Stimulated activated CD8-positive, alpha-beta memory T cell treated with anti-CD3 and anti-CD28 coated beads, Interleukin-2, amount 100 ng/mL, for 48 hours (primary cell): ENCODE measurements at places on chromosomes 5 and 9.

DNA sequence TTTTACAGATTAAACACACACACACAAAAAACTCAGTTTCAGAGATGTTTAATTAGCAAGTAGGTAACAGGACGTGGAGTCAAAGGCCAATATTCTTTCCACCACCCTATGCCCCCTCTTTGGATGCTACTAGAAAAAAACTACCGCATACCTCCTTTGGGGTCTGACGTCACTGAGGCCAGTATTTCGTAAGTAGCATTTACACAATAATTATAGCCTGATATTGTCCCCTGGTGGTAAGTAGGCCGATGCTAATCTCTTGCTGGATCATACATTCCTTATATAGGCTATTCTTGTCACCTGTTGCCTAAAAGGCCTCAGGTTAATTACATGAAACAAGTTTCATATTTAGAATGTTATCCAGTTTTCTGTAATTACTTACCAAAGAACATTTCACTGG is 21.0 kb upstream of the SMARCA2 start:
- DNase-seq, result no peak

DNA sequence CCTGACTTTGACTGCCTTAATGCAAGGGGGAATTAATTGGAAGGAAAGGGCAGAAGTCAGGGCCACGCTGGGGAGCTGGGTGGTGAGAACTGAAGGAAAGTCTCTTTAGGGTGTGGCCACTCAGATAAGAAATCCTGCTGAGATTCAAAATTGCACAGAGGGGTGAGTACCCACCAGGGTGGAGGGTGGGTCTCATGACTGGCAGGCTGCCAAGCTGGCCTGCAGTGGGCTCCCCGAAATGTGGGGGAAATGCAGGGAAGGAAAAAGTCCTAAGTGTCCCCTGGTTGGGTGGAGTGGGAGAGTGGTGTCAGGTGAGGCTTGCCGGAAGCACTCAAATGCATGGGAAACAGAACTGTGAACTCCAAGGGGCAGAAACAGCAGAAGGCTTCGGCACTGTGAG is 24.1 kb downstream of the TSPAN17 start:
- DNase-seq, result no peak

- DNase-seq, result no peak
Measured at GRCh38 chr5:140312067-140312790, 9.3 kb upstream of the PFDN1 start.

GRCh38 chr5:146238973-146239372 is 35.6 kb downstream of the RBM27 start:
- DNase-seq, result no peak

- no peak for DNase-seq
Measured at GRCh38 chr9:728535-728934, 113.0 kb upstream of the DMRT1 start.

DNA sequence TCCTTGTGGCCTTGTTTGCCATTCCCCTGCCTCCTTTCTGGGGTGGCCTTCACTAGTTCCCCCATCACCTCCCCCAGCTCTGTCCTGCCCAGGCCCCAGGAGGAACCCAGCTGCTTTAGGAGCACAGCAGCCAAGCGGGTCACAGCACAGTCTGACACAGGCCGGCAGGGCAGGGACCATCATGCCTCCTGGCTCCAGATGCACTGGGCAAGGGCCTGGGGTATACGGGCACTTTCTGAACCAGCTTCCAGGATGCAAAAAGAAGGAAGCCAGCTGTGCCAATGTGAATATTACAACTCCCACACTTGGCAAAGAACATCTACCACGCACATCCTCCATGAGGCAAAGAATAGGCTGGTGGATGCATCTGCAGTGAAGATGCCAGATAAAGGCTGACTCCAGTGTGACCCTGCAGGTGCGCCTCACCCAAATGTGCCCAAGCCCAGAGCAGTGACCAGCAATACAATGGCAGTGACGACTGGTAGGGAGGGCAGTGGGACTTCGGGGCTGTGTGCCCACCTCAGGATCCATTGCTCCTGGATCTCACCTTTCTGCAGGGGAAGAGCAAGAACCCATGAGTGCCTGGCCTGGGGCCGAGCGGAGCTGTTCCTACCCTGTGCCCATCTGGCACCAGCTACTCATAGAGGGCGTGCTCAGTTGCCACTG is 6.3 kb upstream of the IL3 start:
- DNase-seq, result no peak

- no peak for DNase-seq
Measured at GRCh38 chr5:175829813-175830585, 41.4 kb upstream of the CPLX2 start.

DNA sequence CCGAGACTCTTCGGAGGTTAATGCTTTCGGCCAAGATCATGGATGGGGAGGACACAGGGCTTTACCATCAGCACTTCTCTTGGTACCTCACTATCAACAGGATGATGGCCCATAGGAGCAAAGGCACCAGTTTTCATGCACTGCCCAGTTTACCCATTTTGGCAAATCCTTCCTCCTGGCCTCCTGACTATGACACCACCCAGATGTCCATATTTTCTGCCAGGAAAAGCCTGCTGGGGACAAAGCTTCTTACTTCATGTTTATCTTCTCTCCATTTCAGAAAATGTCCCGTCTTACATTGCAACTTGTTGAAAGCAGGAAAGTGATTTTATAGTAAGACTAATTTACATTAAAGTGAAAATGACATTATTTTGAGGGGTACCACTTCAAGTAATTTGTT is 61.4 kb upstream of the GAS1 start:
- DNase-seq, result no peak

DNA sequence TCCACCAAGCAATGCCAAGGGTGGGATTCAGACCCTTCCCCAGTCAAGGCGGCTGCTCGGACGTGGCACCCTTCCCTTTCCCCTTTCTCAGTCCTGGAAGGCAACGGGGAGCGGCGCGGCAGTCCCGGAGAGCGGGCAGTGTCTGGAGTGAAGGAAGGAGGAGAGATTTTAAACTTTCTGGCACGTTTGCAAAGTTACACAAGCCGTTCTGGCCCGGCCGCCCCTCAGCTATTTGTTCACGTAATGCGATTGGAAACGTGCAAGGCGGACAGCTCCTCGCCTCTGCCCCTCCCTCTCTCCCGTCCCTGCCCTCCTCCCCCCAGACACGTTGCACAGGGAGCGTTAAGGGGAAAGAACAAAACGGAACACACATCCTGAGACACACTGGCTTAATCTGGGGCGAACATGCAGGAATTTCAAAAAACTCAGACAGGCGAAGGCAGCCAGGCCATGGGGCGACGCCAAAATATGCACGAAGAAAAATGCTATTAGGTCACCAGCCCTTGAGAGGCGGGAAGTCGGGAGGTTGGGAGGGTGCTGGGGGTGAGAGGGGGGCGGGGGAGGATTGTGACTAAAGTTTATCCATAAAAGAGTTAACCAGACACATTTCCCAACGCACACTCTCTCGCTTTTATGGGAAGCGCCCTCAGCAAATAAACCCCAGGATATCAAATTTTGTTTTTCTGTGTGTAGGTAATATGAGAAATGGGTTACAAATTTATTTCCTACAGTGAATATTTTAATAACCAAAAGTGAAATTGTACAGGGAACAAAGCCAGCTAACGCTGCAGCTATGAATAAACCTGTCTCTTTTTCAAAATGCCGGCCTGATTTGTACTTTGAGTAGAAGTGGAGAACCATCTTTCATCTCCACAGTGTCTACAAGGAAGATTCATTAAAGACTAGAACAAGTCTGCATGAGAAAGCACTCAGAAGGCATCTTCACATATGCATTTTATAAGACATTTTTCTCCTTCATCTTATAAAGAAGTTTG is at the start of gene LOX:
LOX (minus strand) TSS at position 144 of the 995 bp plus-strand sequence. CDS start 274 bp downstream, outside the sequence.
- no peak for DNase-seq

DNA sequence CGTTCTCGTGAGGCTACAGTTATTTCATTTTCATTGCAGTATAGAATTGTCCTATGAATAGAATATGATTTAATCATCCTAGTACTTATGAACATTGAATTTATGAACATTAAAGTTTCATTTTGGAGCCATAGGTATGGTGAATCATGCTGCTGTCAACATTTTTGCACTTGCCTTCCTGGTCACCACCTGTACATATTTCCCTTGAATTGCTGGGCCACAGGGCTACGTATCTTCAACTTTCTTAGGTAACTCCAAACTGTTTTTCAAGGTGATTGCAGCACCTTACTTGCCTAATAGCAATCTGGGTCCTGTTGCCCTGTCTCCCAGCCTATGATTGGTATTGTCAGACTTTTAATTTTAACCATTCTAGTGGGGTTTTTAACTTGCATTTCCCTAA is 6.5 kb upstream of the RNF145 start:
- no peak for DNase-seq

GRCh38 chr5:29950416-29951145 is 1242.9 kb upstream of the CDH6 start:
- no peak for DNase-seq

DNA sequence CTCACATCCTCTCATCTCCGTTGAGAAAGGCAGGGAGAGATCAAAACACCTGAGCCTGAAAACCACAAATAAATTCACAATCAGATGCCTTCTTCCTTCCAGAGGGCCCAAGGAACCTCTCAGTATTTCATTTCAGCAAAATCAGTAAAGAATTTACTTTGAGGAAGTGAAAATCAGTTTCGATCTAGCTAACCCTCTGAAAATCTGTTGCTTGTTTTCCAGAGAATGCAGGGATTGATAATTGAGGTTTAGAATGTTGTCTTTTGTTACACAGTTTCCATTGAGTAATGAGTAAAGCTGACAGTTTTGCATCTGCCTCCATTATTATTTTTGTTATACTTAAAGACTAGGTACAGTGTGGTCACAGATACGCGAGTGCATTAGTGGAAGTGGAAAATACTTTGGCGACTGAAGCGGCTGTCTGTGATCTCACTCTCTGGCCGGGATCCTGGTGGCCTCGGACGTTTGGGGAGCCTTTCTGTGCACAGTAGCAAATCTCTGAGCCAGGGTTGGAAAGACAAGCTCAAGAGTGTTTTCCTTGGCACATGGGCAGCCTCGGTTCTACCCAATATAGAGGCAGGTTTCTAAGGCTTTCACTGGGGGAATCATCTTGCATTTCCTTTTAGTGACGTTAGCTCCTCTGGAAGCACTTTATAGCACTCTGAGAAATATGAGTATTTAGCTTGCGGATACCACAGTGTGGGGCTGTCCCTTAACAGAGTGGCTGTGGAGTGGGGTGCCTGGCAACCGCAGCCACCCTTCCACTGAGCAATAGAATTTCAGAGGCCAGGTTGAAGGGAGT is 32.2 kb upstream of the ANGPTL2 start:
- no peak for DNase-seq

DNA sequence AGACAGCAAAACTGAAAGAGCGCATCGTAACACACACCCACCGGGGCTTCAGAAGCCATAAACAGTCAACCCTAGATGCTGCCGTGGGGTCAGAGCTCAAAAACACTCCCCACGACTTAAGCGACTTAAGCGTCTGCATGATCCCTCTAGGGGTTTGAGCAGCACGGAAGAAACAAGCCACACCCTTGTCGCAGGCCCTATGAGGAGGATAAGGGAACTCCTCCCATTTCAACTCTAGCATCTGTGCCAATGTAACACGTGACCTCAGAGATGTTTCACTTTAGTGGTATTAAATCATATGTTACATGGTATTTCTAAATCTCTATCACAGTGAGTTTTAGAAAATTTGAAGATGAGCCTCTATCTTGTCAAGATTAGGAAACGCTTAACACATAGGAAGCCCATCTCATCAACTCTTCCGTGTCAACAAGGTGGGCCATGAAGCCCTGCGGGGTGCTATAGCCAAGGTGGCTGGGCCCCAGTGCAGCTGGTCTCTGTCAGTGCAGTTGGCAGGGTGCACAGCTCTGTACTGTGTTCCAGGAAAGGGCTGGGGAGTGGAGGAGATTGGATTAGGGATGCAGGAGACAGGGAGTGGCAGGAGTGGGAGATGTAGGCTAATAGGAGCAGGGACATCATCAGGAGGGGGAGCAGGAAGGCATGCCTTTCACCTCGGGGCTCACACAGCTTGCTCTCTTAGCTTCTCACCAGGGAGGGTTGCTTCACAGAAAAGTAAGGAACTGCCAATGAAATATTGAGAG is 33.1 kb downstream of the ZCCHC9 start:
- no peak for DNase-seq

DNA sequence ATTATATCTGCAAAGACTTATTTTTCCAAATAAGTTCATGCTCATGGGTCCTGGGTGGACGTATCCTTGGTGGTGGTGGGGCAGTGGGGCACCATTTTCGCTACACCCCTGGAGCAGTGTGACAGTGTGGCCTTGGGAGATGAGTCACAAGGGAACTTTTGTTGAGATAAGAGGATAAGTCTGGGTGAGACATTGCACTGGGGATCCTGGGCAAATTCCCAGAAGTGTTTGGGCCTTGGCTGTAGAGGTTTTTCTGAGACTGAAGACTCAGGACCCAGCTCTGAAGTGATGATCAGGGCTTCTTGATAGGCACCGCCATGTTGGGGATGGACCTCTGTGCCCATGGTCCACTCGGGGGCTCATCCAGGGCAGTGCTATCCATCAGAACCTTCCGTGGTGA is 149.4 kb downstream of the MACROH2A1 start:
- DNase-seq, result no peak

GRCh38 chr5:35745660-35746059 is 111.0 kb upstream of the IL7R start:
- no peak for DNase-seq

GRCh38 chr9:14215614-14216013 is 98.3 kb downstream of the NFIB start:
- DNase-seq, result no peak

DNA sequence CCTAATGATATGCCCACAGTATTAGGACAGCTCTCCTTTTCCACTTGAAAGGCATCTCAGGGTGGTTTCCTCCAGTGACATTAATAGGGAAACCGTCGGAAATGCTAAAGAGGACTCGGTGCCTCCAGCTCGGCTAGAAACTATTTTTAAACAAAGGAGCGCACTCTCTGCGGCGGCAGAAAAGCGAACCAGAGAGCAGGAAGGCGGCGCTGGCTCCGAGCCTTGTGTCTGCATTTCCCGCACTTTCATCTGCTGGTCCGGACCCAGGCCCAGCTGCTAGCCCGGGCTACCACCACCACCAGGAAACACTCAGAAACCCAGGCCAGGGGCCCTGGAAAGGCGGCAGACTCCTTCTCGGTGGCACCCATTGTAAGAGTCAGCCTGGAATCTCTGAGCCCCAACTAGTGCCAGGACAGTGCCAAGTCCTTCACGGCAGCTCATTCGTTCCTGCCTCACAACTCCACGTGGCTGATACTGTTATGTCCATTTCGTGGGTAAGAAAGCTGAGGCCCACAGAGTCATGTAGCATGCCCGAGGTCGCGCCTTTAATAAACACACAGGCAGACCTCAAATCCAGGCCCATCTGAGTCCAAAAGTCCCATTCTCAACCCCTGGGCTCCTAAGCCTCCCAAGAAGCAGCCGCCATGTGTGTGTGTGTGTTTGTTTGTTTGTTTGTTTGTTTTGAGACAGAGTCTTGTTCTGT is 73.9 kb downstream of the VAV2 start:
- no peak for DNase-seq

- DNase-seq, result no peak
Measured at GRCh38 chr5:141788296-141788970, 89.8 kb downstream of the PCDH1 start.

DNA sequence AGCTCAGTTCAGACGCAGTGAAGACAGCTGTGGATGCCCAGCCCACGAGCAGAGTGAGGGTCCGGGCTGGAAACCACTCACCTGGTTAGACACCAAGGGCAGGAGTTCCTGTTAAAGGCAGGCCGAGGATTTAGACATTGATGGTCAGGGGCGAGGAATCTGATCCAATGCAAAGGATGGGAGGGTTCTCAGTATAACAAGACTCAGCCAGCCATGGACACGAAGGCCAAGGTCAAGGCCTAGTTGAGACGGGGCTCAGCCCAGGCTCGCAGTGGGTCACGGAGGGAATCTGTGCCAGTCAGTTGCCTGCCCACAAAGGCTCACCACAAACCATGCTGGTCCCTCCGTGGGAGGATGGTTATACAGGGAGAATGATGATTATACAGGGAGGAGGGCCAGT is 63.3 kb upstream of the FCN1 start:
- no peak for DNase-seq

- DNase-seq, result no peak
Measured at GRCh38 chr5:169939731-169940130, 40.6 kb downstream of the INSYN2B start.
